ENCODE measurements at places on chromosomes 5 and 9.
A peak's percentile ranks its signal among the peaks of the same experiment; 100 is the strongest.

GRCh38 chr5:135076801-135077200, 42.8 kb upstream of the PITX1 start:
- DNase-seq = no peak

DNA sequence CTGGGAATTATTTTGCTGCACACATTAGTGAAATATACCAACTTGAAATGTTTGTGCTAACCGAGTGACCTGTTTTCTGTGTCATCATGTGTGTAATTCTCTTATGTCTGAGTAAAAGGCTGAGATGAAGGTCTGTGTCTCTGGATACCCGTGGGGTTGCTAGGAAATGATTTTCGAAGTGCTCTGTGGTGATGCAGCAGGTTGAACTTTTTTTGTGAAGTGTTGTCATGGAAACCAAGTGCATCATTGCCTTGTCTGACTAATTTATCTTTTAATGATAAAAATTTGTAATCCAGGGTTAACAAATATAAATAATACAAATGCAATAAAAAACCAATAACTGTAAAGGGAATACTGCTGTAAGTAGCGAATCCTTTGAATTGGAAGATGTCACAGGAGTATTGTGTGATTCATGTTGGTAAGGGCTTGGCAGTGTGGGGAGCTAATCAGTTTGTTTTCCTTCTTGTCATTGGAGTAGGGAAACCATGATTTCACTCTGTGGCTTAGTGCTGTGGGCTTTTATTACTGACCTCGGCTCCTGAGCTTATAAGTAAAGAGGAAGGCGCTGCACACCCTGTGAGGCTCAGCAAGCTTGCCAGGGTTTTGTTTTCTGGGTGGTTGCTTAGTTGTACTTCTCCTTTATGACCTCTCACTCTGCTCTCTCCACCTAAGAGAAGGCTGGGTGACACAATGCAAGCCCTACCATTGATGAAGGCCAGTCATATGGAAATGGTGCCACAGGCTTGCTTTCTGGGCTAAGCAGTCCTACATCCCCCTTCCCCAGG, 22.3 kb downstream of the PDE8B start:
- DNase-seq = no peak

DNA sequence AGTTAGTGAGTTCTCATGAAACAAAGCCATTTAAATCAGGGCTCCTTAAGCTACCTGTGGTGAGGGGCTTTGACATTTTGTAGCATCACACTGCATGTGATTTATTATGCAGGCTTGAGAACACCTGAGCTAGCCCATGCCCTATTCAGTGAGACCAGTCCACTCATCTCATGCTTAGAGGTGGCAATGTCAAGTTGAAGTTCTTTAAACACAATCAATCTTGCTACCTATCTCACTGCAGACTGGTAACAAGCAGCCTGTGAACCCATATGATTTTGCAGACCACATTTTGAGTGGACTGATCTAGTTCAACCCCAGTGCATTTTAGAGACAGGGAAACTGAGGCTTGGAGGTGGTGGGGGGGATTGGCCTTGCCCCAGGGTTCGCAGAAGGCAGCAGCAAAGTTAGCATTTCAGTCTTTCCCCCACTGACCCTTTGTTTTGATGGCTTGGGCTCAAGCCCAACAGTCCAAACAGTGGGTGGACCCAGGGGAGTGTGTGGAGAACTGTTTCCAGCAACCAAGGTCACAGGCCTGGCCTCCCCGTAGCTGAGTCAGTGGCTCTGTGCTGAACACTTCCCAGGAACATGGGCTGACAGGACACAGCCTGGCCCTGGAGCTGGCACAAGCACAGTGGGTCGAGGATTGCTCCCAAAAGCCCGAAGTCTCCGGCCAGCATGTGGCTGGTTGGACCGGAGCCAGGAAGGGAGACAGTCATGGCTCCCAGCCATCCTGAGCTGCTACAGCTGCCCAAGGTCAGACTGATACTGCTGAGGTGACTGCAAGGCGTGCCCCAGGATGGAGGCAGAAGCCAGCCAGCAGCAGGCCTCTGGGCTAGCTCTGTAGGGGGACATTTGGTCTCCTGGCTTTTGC, 95.3 kb downstream of the RGS3 start:
- peak; percentile 31 for DNase-seq

- DNase-seq = no peak
Observed at GRCh38 chr9:124215956-124216355, 41.8 kb upstream of the NEK6 start.

DNA sequence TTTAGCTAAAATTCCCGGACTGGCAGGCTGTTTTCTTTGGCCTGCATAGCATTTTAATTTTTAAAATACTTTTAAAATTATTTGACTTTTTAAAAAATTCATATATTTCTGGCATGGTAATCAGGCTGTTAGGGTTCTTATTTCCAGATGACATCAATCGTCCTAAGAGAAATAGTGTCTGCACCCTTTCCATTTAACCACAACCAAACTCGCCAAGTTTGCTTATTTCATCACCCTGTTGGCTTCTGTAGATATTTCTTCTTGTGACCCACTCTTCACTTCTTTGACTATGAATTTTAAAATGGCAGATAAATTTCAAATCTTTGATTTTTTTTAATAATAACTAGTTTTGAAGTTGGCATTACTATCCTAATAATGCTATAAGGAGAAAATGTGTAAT, 675.7 kb upstream of the FTMT start:
- DNase-seq = no peak

GRCh38 chr5:33023649-33024048, 312.5 kb downstream of the NPR3 start:
- DNase-seq = no peak

DNA sequence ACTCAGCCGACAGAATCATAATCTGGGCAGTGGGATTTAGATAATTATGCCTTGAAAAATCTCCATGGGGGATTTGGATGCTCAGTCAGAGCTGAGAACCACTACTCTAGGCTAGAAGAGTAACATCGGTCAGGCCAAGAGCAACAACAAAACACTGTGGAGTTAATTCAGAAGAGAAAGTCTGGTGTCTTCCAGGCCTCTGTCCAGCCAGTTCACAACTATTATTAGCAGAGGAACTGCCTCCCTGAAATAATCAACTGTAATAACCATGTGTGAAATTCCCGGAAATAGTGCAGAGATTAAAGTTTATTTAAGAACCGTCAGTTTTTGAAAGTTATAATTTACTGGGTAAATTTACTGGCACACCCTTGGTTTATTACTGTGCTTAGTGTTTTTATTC, 8.2 kb upstream of the MARCHF3 start:
- DNase-seq = no peak

Data from cortex of kidney (tissue), 1 donor.